ENCODE measurements at places on chromosomes 4 and X. TPM values are rescaled to one million over a fixed set of nuclear protein-coding genes. Genes with fewer than 3 reads are reported as not detected.

The BEX2 gene
- 49.2 TPM for total RNA-seq

The ADH6 gene
- not detected for total RNA-seq

The PRDM8 gene
- total RNA-seq, result 47.9 TPM

DNA sequence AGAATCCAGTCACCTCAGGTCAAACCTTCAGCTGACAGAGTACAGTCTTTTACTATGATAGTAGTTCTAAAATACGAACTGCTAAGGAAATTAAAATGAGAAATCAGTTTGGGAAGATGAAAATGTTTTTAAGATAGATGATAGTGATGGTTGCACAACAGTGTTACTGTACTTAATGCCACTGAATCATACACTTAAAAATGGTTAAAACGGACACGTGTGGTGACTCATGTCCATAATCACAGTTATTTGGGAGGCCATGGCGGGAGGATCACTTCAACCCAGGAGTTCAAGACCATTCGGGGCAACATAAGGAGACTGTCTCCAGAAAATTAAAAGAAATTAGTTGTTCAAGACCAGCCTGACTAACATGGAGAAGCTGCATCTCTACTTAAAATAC is 41.4 kb downstream of the ABHD18 start:
- DNase-seq, result no peak

DNA sequence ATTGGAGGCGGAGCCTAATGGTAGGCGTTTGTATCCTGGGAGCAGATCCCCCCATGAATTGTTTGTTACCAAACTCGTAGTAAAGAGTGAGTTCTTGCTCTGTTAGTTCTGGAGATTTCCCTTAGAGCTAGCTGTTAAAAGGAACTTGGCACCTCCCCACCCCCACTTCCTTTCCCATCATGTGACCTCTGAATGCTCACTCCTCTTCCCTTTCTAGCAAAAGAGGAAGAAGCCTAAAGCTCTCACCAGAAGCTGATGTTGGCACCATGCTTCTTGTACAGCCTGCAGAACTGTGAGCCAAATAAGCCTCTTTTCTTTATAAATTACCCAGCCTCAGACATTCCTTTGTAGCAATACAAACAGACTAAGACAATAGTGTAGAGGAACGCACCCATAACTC is 13.8 kb upstream of the ATOH1 start:
- DNase-seq, result no peak

DNA sequence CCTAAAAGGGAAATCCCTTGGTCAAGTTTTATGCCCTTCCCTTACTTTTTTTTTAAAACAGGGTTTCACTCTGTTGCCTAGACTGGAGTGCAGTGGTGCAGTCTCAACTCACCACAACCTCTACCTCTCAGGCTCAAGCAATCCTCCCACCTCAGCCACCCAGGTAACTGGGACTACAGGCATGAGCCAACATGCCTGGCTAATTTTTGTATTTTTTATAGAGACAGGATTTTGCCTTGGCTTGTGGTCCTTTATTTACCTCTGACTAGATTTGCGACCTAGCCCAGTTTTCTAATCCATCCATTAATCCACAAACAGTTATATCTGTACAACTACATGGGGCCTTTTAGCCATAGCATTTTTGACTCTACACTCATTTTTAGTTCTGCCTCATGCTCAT is 23.7 kb downstream of the CDS1 start:
- no peak for DNase-seq

DNA sequence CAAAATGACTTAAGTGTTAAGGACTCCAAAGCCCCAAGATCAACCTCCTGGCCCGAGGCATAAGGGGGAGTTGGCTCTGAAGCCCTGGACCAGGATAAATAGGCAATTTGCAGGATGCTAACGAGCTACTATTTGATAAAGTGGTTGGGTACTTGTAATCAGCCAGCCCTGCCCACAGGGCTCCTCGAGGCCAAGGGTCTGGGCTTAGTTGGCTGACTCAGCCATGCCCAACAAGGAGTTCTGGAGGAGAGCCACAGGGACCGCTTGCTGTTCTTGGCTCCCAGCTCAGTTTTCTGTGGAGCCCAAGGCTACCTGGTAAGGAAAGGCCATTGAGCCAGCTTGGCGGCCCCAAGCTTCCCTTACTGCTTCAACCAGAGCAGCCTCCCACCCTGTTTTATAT is 7.8 kb downstream of the HMGB3 start:
- DNase-seq, result no peak

GRCh38 chrX:66164931-66165330 is 884 bp downstream of the HEPH start:
- DNase-seq, result no peak

All from cerebellum (tissue), 4 donors.